ENCODE measurements at places on chromosomes 16 and 17.

DNA sequence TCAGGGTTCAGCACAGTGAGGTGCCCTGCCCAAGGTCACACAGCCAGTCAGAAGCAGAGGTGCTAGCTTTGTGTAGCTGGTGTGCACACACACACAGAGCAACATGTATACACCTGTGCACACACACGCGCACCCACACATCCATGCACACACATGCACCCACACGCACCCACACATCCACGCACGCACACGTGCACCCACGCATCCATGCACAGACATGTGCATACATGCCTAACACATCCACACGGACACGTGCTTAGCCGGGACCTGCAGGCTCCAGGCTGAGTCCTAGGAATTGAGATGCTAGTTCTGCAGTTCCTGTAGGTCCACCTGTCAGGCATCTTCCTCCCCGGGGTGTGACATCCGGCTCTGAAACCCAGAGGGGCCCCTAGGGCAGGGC is 13.0 kb upstream of the DPEP1 start:
- no peak for DNase-seq

DNA sequence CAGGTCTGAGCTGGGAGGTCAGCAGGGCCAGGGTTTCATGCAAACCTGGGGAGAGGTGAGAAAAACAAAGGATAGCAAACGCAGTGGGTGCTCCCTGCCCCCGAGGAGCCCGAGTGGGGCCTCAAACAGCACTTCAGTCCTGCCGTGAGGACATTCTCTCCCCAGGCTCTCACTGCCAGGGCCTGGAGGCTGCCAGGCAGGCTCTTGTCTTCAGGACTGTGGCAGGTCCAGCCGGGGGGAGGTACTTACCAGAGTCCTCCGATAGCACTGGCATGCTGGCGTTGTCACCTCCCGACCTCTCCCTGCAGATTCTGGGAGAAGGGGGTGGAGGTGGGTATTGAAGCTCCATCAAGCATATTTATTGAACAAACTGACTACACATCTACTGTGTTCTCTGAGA is 1.3 kb downstream of the MPP3 start:
- DNase-seq, result no peak

- no peak for DNase-seq
Observed at GRCh38 chr16:75477680-75478473, 13.4 kb upstream of the TMEM170A start.

GRCh38 chr17:27579304-27579703 is 51.7 kb upstream of the LGALS9 start:
- no peak for DNase-seq

DNA sequence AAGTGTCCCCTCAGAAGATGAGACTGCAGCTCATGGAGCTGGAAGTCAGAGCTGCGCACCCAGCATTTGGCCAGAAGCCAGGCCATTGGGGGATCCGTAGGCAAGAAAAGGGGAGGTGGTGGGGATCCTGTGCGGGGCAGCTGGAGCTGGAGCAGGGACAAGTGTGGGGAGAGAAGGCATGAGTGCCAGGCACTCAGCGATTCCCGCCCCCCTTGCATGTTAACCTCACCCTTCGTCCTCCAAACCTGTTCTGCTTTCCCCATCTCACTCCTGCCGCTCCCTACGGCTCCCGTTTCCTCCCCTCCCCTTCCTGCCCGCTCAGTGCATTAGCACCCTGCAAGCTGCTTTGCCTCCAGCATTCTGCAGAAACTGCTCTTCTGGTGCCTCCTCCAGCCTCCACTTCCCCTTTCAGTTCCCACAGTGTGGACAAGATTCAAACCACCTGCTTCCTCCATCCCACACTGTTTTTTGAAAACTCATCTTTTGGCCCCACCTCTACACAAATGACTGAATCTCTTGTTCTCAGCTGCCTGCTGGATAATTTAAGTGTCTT is 5.6 kb downstream of the ALOX15 start:
- DNase-seq, result no peak

- DNase-seq, result no peak
Observed at GRCh38 chr16:86987746-86988670, 329.2 kb downstream of the C16orf95 start.

DNA sequence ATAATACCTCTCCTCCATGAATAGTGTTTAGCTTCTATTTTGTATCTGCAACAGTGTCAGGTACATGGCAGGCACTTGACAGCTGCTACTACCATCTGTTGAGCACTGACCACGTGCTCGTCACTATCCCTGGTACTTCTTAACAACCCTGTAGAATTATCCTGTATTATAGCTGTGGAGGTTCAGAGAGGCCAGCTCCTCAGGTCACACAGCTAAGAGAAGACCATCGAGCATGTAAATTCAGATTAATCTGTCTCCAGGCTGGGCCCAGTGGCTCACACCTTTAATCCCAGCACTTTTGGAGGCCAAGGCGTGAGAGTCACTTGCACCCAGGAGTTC is 26.3 kb downstream of the WSB1 start:
- no peak for DNase-seq

- no peak for DNase-seq
Observed at GRCh38 chr17:57442914-57443571, 186.7 kb downstream of the MSI2 start.

GRCh38 chr16:66382966-66383299 is 16.4 kb downstream of the CDH5 start:
- DNase-seq, result peak; percentile 59

DNA sequence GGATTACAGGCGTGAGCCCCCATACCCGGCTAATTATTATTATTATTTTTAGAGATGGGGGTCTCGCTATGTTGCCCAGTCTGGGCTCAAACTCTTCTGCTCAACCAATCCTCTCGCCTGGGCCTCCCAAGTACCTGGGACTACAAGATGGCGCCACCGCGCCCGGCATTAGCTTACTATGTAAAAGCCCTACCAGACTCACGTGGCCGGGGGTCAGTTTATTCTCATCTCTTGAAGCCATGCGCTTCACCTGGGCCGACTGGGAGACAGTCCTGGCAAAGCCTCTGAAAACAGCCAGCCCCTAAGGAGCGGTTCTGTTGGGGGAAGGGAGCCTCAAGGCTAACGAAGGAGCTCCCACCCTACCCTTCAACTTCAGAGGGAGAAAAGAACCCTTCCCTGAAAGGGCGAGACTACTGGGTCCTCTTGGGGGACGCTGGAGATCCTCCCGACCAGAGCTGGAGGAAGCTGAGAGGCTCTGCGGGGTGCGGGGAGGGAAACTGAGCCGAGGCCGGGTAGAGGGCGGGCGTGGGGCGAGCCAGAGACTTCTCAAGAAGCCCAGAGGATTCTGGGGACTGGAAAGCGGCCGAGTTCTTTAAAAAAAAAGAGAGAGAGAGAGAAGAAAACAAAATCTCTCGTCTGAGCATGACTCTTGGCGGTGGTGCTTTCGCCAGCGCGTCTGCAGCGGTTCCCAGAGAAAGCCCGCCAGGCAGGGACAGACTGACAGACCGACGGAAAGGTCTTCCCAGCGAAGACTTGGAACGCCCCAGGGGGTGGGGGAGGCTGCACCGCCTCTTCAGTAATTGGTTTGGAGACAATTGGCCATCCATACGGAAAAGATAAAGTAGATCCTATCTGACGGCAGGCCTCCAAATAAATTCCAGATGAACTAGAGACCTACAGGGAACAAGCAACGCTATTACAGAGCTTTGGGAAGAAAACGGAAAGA is 5.6 kb upstream of the TUBG2 start:
- peak; percentile 82 for DNase-seq

DNA sequence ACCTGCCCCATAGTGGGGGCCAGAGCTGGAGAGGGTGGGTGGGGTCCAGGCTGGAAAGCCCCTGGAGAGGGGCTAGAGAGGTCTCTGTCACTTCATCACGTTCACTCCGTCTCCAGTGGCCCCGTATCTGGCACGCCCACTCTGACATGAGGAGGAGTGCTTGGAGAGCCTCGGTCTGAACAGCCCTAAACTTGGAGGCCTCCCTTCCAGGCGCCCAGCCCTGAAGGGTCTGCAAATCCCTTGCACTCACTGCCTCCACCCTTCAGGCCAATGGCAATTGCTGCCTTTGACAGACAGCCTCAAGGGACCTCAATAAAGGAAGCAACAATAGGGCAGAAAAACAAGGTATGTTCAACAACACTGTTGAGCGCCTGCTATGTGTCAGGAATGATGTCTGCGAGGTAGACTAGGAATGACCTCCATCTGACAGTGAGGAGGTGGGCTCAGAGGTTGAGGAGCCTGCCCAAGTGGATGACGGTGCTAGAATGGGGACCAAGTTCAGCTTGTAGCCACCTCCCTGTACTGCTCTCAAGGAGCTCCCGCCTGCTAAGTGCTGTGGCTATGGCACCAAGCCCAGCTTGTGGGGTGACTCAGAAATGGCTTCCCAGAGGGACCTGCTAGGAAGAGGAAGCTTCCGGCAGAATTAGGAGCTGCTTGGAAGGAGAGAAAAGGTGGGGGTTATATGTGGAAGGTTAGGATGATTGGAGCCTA is 2.9 kb upstream of the EPX start:
- peak; percentile 91 for DNase-seq

GRCh38 chr17:43722870-43723665 is 35.5 kb downstream of the SOST start:
- no peak for DNase-seq

DNA sequence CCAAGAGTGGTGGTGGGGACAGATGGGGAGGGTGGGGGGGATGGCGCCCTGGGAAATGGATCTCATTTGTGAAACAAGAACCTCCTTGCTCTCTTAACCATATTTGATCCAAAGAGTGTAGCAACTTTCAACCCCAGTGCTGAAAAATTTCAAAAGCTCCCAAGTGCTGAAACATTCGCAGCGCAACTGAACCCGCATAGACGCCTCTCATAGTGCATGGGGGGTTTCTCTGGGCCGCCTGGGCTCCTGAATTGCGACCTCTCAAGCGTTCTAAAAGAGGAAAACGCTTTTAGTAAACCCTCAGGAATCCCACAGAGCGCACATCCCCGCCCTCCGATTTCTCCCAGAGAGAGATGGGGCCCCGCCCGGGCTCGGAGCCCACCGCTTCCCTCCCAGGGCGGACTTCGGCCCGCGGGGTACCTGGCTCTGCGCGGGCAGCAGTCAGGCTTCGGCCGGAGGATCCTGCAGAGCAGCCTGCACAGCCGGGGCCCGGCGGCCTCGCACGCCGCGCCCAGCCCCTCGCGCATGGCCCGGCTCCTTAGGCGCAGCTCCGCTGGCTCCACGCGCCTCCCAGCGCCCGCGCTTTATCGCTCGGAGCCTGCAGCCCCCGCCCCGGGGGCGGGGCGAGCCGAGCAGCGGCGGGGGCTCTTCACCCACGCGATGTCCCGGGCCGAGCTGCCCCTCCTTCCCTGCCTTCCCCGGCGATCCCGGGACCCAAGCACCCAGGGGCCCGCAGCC is 7.0 kb downstream of the NOS2 start:
- peak; percentile 44 for DNase-seq

- no peak for DNase-seq
Observed at GRCh38 chr17:41540921-41541625, 13.0 kb upstream of the KRT19 start.

GRCh38 chr16:22815863-22816262 is 1.9 kb downstream of the HS3ST2 start:
- no peak for DNase-seq

GRCh38 chr16:11682655-11683096 is 14.4 kb downstream of the SNN start:
- DNase-seq, result peak; percentile 81

- no peak for DNase-seq
Observed at GRCh38 chr17:80112471-80113032, 11.2 kb downstream of the GAA start.

Measured in GM03348 (cell line).